ENCODE measurements at places on chromosomes 1 and 21.

DNA sequence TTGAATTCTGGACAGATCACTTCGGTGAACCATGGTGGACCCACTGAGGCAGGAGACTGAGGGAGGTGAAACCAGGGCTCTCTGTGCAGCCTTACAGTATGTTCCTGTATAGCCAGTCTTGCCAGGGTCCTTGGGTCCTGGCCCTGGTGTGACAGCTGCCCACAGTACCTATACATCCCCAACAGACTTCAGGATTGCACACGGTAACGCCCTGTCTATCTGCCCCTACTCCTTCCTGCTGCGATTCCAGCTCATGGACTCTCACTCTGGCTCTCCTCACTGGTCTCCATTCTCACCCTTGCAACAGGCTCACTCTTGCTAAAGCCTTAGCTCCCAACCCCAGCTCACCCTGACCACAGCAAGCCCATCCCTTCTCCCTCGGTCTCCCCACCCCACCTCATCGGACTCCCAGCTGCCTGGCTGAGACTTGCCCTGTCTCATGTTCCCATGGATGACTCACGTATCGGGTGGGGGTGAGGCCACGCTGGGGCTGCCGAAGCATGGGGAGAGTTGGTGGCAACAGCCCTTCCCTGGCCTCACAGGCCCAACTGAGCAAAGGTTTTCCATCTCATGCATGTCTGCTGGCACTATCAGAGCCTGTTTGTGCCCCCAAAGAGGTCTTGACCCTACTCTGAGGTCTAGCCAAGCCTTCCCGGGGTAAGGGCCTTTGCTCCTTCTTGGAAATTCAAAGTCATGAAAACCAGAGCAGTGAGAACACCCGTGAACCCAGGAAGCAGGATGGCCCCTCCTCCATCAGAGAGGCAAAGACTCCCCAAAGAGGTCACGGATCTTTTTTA lies 7.1 kb downstream of the PHLDA3 start:
- DNase-seq: no peak

DNA sequence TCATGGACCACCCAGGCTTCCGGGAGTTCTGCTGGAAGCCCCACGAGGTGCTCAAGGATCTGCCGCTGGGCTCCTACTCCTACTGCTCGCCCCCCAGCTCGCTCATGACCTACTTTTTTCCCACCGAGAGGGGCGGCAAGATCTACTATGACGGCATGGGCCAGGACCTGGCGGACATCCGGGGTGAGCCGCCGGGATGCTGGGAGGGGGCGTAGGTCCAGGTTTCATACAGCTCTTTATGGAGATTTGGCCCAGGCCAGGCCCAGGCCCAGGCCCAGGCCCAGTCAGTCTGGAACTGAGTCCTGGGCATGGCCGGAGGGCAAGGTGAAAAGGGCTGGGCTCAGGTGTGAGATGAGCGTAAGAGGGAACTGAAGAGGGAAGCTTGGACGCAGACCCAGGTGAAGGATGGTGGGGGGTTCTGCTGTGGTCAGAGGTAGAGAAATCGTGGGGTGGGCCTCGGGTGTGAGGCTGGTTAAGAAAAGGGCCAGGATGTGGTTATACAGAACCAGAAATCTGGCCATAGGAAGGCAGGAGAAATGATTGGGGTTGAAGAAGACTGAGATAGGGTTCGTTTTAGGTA lies 23.0 kb downstream of the DISP3 start:
- DNase-seq: no peak

GRCh38 chr1:27519331-27520258 lies 29.6 kb upstream of the WASF2 start:
- no peak for DNase-seq

- DNase-seq: no peak
These were observed 39.9 kb upstream of the CD1D start for GRCh38 chr1:158140764-158141192.

GRCh38 chr1:76298399-76298798 lies 223.9 kb downstream of the ST6GALNAC3 start:
- DNase-seq: no peak

- no peak for DNase-seq
These were observed 6.7 kb upstream of the CD55 start for GRCh38 chr1:207314816-207315215.

Measured in CD4-positive, alpha-beta T cell treated with Interleukin-6 for 4 hours (primary cell).